Endothelial cell of umbilical vein (primary cell): ENCODE measurements at places on chromosomes 16 and 17. TPM values are rescaled to one million over a fixed set of nuclear protein-coding genes. Genes with fewer than 3 reads are reported as not detected.

The TOM1L1 gene
- total RNA-seq: 0.60 and 1.1 TPM in 2 replicates

DNA sequence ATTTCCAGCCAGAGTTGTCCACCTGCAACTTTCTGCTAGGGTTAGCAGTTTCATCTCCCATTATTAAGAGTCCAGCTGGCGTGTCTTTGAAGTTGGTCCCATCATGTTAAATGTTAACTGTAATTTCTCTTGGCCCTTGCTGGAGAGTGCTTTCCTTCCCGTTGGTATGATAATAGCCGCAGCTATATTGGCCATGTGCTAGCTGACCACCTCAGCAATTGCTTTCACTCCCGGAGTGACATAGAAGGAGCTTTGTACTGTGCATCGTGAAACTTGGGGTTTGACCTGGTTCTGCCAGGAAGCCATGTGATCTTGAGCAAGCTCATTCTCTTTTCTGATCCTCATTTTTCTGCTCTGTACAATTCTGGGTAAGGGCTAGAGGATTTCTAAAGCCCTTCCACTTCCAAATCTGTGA lies 81.0 kb upstream of the TBX2 start:
- DNase-seq: no peak

- no peak for DNase-seq
Measured at GRCh38 chr17:34765291-34765690, 185.9 kb downstream of the TMEM132E start.

DNA sequence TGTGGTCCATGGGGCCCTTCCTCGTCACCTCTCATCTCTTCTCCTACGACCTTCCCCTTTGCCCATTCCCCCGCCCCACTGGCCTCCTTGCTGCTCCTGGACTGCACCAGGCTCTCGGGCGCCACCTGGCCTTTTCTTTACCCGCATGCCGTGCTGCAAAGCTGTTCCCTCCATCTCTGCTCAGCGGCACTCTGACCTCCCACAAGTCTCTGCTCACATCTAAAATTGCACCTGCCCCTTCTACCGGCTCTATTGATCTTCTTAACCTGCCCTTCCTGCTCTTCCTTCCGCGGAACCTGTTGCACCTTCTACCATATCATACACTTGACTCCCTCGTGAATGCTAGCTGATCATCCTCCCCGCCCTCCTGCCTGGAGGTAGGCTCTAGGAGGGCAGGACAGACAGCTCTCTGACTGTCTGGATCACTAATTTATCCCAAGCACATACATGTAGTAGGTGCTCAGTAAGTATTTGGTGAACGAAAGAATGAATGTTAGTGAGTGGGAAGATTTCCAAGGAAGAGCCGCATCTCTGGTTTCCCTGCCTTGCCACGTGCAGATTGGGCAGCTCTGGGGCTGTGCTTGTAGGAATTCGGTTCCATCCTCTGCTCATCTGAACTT lies 17.3 kb downstream of the DNAH17 start:
- no peak for DNase-seq

The CD300LF gene
- not detected in 2 replicates for total RNA-seq

The AOC3 gene
- total RNA-seq: 0.27 and 0.44 TPM in 2 replicates

The SLC13A5 gene
- not detected in 2 replicates for total RNA-seq

GRCh38 chr16:66267292-66268014 lies 99.0 kb upstream of the CDH5 start:
- no peak for DNase-seq

DNA sequence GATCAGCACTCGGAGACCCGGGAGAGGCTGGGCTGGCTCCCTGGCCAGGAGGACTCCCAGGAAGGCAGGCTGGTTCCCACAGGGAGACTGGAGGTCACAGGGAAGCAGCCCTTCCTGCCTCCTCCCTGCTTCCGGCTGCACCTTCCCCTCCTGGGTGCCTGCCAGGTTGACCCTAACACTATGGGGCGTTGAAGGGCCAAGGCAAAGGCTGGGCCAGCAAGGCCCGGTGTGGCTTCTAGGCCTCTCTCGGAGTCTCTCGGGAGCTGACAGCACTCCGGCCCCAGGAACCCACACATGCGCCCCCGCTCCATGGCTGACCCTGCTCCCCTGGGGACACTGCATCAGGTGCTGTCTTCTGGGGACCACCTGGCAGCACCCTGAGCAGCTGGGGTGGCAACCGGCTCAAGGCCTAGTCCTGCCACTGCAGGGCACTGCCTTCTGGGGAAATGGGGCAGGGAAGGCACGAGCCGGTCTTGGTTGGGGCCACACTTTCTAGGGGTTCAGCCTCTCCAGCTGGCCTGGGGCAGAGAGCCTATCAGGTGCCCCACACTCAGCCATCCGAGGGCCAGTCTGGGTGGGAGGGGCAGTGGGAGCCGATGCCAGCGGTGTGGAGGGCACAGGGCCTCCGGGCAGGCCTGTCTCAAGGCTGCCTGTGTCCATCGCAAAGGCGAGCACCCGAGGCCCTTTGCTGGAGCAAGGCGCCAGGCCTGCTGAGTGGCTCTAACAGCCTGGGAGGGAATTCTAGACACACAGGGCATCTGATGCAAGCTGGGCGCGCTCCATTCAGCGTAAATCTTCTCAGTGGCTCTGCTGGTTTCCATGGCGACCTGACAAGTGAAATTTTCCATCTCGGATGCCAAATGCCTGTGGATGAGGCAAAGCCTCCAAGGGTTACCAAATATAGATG lies 5.6 kb upstream of the MTSS2 start:
- DNase-seq: peak; percentile 54

DNA sequence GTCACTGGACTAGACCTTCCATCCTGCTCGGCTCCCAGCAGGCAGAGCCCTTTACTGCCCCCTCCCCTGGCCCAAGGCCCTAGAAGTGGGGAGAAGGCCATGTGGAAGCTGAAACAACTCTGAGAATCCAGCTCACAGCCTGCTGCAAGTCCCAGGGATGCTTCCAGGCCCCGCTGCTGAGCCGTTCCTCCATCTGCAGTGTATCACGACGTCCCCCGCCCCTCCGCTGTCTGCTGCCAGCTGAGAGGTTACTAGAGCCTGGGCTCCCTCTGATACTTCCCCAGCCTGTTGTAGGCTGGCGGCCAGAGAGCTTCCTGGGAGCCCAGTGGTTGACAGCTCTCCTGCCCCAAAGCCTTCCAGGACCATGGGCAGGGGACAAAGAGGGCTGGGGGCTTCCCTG lies 118.2 kb downstream of the MGAT5B start:
- no peak for DNase-seq

The KCNJ12 gene
- 0.44 and 0.51 TPM in 2 replicates for total RNA-seq

DNA sequence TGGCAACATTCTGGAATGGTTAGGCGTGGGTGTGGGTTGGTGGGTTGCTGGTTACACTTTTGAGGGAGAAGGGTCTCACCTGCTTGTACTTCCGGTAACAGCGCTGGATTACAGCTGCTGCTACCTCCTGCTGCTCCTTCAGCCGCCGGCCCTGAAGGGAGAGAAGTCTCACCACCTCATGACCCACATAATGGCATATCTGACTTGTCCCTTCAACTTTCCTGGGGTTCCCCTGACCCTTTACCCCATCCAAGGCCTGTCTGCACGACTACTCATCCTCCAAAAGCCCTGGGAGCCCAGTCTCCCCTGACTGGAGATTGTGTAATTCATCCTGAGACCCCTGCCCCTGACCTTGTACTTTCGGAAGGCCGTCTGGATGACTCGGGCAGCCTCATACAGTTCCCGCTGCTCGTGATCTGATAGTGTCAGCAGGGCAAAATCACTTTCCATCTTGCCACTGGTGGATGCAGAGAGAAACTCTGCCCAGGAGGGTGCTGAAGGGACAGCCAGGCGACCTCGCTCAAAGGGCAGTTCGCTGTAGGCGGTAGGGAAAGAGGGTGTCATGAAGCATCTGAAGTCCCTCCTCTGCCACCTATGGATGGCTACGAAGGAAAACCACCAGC lies 2.0 kb upstream of the SPAG7 start:
- DNase-seq: no peak

The PPM1E gene
- not detected in 2 replicates for total RNA-seq

GRCh38 chr16:86359571-86359970 lies 150.8 kb upstream of the FOXF1 start:
- no peak for DNase-seq

GRCh38 chr16:4019371-4019791 lies 96.9 kb downstream of the ADCY9 start:
- peak; percentile 40 for DNase-seq

The WDR81 gene
- 16.5 and 17.3 TPM in 2 replicates for total RNA-seq

- DNase-seq: no peak
Measured at GRCh38 chr17:63113167-63113566, 147.1 kb downstream of the TANC2 start.

DNA sequence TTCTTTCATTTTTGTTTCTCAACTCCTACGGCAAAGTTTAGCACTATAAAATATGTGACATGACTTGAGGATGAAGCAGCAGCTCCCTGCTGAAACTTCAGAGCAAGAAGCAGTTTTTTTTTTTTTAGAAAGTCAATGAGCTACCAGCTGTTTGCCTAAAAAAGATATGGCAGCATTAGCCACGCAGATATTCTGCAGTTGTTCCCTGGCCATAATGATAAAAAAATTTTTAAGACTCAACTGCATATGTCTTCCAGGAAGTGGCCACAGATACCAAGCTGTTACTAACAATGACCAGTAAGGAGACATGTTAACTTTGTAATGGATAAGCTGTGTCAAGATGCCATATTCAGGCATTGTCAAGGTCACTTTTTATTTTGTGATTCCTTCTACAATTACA lies 319.6 kb upstream of the CDH11 start:
- no peak for DNase-seq

DNA sequence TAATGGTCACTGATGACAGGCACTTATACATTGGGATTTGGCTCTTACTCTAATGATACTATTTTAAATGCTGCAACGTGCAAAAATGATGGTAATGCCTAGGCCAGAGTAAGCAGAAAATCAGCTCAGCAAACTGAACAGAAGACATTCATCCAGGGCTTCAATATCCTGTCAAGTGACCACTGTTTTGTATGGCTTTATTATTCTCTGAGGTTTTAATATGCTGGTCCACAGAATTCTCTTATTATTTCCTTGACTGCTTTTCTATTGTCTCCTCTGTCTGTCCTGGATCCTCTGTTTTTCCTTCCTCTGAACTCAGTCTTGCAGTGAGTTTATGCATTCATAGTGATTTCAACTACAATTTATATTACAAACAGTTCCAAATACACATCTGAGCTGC lies 90.8 kb upstream of the PMFBP1 start:
- no peak for DNase-seq

The PPP1R9B gene
- 58.3 and 60.2 TPM in 2 replicates for total RNA-seq

The PYDC1 gene
- not detected in 2 replicates for total RNA-seq

DNA sequence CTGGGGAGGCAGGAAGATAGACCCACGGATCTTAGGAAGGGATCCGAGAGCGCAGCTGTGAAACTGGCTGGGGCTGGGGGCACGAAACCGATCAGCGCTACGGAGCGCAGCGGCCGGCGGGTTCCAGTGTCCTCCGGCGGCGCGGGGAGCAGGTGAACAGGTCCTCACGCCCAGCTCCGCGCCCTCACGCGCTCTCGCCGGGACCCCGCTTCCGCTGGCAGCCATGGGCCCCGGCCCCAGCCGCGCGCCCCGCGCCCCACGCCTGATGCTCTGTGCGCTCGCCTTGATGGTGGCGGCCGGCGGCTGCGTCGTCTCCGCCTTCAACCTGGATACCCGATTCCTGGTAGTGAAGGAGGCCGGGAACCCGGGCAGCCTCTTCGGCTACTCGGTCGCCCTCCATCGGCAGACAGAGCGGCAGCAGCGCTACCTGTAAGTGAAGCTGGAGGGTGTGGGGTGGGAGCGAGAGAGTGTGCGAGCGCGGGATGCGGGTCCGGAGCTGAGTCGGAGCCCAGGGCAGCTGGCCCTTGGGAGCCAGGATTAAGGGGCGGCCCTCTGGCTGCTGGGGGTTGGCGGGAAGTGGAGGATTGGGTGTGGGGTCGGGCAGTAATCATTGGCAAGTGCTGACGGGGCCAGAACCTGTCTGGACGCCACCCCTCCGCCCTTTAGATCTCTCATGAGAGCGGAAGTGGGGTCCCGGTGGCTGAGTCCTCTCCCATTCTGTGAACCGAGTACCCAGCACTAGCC lies 479 bp downstream of the ITGA3 start:
- DNase-seq: peak; percentile 68

DNA sequence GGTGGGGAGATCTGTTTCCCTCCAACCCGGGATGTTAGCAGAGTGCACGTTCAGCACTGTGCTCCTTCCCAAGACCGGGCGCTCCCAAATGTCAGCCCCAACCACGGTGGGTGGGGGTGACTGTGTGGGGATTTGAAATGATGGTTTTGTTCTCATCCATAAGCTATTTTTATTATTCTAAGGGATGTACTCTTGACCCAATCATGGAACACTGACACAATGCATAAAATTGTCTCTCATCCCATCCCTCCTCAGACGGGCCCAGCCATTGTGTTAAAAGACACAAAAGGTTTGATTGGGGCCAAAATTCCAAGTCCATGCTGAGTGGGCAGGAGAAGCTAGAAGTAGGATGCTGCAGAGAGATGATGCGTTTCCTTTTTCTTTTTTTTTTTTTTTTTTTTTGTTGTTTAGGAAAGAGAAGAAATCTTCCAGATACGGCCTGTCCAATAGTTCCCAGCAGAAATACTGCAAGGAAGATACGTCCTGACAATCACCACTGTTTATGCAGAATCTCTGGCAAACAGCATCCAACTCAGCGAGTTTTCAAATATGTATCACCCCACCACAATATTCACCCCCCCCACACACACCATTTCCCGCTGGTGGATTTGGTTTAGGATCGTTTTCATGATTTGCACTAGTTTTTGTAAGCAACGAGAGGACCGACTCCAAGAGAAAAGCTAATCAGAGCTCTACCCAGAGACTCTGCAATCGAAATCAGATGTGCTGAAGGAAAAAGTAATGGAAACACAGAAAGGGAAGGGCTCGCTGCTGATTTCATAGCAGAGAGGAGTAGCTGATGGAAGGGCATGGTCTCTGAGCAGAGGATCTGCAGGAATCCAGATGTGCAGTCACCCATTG lies 163.5 kb upstream of the DYNLRB2 start:
- no peak for DNase-seq

GRCh38 chr17:59826706-59827453 lies 65.9 kb downstream of the TUBD1 start:
- no peak for DNase-seq

- no peak for DNase-seq
Measured at GRCh38 chr17:8922451-8922850, 43.1 kb downstream of the PIK3R5 start.

The ACSM3 gene
- total RNA-seq: 10.2 and 37.3 TPM in 2 replicates

DNA sequence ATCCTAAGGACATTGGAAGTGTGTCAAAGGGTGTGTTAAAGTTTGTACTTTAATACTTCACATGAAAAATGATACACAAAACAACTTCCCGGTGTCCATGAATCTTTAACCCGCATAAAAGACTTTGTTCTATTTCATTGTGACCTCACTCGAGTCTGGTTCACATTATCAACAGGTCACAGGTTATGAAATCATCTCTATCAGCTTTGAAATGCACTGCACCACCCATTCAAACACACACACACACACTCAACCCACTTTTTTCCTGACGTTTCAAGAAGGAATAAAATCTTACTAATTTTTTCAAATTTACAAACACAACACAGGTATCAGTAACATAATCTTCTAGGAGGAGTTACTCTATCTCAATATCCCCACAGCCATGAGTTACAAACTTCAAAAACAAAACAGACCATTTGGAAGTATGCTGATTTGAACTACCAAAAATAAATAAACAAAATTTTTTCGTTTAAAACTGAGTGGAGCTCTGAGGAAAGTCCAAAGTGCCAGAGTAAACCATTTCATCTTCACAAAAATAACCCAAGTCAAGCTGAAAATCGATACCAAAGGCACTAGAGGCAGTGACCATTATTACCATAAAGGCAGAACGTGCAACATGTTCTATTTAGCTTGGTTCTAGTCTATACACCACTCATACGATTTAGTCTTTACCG lies 2.7 kb downstream of the ACOX1 start:
- DNase-seq: no peak

- no peak for DNase-seq
Measured at GRCh38 chr17:81470944-81471817, 41.4 kb downstream of the ACTG1 start.

The KRTAP3-3 gene
- total RNA-seq: not detected in 2 replicates

- DNase-seq: no peak
Measured at GRCh38 chr17:78971756-78972506, 7.8 kb downstream of the LGALS3BP start.
